COR-L47 (cell line): ENCODE measurements at places on chromosomes 16 and 17.

DNA sequence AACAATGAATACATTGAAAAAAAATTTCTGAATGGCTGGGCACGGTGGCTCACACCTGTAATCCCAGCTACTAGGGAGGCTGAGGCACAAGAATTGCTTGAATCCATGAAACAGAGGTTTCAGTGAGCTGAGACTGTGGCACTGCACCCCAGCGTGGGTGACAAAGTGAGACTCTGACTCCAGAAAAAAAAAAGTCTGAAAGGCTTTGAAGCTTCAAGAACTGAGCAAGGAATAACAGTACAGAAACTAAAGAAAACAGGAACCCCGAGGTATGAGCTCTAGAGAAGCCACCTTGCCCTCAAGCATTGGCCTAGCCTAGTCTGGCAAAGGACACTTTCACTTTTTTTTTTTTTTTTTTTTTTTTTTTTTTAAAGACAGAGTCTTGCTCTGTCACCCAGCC lies 45.0 kb downstream of the TEX2 start:
- DNase-seq, result no peak

- no peak for DNase-seq
Measured at GRCh38 chr17:45700171-45701090, 83.7 kb upstream of the CRHR1 start.

GRCh38 chr16:87056551-87056950 lies 260.6 kb downstream of the C16orf95 start:
- no peak for DNase-seq

GRCh38 chr16:49665482-49666230 lies 190.3 kb downstream of the ZNF423 start:
- DNase-seq, result no peak

GRCh38 chr17:48547808-48548522 lies 3.1 kb upstream of the HOXB2 start:
- no peak for DNase-seq

GRCh38 chr17:50570528-50570927 lies 10.0 kb downstream of the CACNA1G start:
- DNase-seq, result no peak

DNA sequence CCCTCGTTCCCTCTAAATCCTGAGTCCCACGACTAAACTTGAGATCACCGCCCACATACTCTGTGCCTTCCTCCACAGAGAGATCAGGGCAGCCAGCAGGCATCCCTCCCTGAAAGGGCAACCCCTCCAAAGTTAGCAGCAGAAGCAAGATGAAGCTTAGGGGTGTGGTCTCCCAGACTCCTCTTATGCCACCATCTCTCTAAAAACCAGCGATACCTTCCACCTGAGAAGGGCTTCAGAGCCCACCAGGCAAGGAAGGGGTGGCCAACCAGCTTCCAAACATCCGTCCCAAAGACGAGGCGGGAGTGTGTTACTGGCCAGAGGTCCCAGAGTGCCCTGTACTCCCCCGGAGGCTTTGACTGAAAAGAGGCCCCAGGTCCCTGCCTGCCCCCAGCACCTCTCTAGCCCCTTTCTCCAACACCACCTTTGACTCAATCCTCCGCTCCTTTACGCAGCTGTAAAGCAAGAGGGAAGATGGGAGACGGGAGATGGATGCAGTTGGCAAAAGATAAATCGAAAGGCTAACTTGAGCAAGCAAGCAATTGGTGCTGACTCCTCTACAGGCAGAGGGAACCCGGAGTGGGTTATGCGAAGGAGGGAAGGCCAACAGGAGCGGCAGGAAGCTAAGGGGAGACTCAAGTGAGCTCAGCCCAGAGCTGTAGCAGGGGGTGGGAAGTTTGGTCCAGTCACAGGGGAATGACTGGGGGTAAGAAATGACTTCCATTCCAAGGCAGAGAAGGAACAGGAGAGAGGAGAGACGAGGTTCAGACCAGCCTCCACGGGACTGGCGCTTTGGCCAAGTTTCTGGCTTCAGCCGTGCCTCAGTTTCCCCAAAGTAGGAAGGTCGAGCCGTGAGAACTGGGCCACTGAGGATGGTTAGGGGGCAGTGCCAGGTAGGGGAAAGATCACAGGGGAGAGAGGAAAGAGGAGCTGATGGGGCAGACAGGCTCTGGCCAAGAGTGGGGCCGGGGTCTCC lies 1.0 kb downstream of the ST3GAL2 start:
- no peak for DNase-seq

- no peak for DNase-seq
Measured at GRCh38 chr17:38544175-38544838, 61.4 kb downstream of the SRCIN1 start.

DNA sequence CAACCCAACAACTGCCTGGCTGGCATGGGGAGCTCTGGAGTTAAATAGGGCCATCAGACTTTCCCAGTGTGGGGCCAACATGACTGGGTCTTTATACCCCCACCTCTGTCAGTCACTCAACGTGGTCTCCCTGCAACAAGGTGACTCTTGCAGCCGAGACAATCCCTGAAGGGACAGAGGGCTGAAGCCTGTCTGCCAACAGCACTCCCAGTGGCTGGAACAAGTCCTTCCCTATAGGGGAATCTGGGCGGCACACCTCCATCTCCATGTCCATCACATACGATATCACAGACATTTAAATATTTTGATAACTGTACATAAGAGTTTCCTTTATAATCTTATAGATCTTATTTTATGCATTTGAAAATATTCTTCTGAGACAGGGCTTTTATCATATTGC lies 4.8 kb upstream of the MAPT start:
- no peak for DNase-seq

- DNase-seq, result no peak
Measured at GRCh38 chr17:37742762-37743611, 1.9 kb downstream of the HNF1B start.

DNA sequence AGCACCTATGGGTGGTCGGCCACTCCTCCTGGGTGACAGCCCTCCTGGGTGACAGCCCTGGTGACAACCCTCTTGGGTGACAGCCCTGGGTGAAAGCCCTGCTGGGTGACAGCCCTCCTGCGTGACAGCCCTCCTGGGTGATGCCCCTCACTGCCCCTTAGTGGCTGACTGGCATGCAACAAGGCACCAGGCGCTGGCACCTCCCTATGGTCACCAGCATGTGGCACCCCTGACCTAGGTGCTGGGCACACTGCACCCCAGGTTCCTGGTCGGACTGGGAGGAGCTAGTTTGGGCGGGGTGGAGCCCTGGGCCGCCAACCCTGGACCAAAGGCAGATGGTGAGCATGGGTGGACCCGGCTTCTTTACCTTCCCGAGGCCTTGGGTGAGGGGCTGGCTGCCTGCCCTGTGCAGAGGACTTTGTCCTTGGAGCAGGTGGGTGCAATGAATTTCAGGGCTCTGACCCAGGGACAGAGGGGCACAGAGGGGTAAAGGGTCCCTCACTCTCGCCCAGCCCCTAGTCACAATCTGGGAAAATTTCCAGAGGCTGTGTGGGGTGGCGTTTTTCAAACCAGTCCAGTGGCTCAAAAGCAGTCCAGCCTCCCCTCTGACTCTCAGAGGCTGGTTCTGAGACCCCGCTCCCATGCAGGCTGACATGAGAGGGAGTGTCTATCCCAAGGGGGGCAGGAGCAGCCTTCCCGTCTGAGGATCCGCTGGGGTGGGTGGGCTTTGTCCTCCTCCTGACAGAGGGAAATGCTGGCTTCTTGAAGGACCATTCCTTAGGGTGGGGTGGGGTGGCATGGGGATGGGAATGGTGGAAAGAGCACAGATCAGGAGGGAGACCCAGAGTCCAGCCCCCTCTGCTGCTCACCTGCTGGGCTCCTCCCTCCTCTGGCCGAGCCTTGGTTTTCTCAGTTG lies 25.9 kb upstream of the TNFRSF13B start:
- no peak for DNase-seq

GRCh38 chr16:19127205-19127604 lies 13.4 kb downstream of the ITPRIPL2 start:
- no peak for DNase-seq

DNA sequence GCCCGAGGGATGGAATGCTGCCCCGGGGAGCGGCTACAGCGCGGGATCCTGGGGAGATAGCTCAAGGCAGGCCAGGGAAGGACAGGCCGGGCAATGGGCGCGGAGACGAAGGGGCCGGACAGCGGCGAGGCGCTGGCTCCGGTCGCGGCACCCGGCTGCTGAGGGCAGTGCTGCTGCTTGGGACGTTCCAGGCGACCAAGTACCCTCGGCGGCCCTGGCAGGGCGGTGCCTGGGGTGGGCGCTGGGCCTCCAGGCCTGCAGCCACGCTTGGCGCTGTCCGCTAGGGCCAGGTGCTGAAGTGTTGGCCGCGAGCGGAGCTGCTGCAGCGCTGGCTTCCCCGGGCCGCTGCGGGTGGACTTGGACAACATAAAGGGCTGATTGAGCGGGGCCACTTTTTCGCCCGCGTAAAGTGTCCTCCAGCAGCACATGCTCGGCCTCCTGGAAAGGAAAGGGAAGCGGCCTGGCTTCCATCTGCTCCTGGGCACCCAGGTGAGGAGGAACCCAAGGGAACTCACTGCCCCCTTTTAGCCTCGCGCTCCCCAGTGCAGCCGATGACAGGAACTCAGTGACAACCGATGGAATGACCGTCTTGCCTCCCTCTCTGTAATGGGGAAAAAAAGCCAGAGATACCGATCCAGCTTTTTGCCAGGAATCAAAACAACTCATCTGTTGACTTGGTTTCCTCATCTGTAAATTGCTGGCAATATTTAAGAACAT lies 23.7 kb downstream of the CLEC3A start:
- no peak for DNase-seq

GRCh38 chr16:15610369-15610871 lies 32.5 kb downstream of the MARF1 start:
- no peak for DNase-seq

DNA sequence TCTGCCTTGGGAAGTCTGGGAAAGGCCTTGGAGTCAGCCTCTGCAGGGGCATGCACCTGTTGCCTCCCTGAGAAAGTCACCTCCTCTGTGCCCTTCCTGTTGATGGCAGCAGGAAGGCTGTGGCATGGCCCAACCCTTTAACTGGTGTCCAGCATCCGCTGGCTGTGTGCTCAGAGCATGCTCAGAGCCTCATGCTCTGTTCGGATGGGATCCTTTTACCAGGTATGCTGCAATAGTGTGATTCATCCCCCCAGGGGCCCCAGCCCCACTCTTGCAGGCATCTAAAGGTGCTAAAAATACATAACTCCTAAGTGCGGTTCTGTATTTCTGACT lies 24.9 kb downstream of the KLHL36 start:
- no peak for DNase-seq

DNA sequence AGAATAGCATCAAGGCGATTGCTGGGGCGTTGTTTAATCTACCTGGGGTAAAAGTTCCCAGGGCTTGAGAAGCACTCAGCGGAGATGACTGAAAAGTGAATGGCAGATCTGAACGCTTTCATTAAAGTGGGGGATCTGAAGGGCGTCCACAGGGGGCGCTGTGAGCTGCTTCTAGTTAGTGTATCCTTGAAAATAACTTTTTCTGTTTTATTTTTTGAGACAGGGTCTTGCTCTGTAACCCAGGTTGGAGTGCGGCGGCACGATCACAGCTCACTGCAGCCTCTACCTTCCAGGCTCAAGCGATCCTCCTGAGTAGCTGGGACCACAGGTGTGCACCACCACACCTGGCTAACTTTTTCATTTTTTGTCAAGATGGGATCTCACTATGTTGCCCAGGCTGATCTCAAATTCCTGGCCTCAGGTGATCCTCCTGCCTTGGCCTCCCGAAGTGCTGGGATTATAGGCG lies 360.4 kb downstream of the SEC14L1 start:
- DNase-seq, result no peak

- peak; percentile 73 for DNase-seq
Measured at GRCh38 chr16:30032083-30032819, 1.2 kb upstream of the TLCD3B start.

- DNase-seq, result peak; percentile 56
Measured at GRCh38 chr16:21708533-21709115, 44.9 kb downstream of the OTOA start.

- DNase-seq, result no peak
Measured at GRCh38 chr17:77318491-77319210, 177.9 kb downstream of the SEC14L1 start.

- DNase-seq, result no peak
Measured at GRCh38 chr16:56607109-56607618, 1.2 kb upstream of the MT2A start.
